ENCODE measurements at places on chromosomes 5 and 9.

GRCh38 chr5:37831821-37832534 lies 7.9 kb downstream of the GDNF start:
- DNase-seq, result no peak

GRCh38 chr5:145473042-145473642 lies 362.0 kb downstream of the PRELID2 start:
- DNase-seq, result no peak

GRCh38 chr5:161256957-161257356 lies 289.6 kb downstream of the GABRB2 start:
- DNase-seq, result no peak

GRCh38 chr9:114988962-114989599 lies 58.7 kb upstream of the TNFSF8 start:
- no peak for DNase-seq

DNA sequence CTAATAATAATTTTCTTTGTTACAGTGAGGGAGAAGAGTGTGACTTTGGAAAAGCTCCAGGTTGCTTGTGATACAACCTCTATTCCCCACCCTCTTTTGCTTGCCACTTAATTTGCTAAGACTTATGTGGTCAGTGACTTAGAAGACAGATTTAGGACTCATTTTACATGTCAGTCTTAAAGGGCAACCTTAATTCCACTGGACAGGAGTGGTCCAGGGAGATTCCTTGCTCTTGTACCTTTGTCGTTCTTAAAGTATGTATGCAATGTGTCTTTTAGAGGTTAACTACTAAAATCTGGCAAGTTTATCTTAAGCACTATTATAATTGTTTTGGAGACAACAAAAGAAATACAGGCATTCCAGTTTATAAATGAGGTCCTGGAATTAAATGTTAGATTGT lies 20.0 kb downstream of the SLC30A5 start:
- no peak for DNase-seq

DNA sequence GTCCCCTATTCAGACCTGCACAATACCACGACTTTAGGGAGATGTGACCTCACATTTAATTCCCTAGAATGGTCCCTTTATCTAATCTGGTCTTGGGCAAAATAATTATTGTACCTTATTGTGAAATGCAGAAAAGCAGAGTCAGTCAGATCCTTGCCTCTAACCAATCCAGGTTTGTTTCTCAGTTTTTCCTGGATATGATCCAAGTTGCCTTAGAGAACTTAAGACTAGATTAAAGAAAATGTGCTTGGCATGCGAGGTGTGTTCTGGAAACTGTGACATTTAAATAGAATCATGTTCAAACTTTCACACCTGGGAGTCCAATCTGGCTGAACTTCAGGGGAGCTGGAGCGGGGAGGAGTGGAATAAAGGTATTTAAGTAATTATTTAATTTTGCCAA lies 696.2 kb downstream of the DNAH5 start:
- DNase-seq, result no peak
